Urothelium cell line (cell line): ENCODE measurements at places on chromosomes 7 and 10.

GRCh38 chr7:142745745-142746144, 3.5 kb upstream of the PRSS1 start:
- DNase-seq, result no peak

DNA sequence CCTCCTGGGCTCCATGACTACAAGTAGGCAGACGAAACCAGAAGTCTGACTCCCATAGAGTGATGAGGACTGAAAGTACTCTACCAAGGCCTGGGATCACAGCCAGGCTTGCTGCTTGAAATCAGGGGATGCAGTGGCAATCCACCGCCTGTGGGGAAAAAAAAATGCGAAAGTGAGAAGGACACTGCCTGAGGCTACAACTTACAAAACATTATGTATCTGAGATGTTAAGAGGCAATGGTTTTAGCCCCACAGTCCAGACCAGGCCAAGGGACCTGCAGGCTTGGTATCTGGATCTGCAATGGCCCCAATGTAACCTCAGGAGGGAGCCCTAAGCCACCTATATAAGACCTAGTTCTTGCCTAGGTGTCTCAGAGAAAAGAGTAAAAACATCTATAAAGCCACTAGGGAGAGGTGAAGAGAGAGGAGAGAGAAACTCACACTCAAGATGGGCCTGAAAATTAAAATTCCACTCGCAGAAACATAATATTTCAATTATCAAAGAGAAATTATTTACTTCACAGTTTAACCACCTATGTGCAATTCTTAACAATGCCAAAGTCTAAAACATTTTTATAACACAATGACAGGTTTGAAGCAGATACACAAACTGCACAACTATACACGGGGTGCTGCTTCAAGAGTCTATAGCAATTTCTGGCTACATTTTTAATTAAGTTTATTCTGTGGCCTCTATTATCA, 13.9 kb downstream of the DNAJC1 start:
- DNase-seq, result peak; percentile 44

DNA sequence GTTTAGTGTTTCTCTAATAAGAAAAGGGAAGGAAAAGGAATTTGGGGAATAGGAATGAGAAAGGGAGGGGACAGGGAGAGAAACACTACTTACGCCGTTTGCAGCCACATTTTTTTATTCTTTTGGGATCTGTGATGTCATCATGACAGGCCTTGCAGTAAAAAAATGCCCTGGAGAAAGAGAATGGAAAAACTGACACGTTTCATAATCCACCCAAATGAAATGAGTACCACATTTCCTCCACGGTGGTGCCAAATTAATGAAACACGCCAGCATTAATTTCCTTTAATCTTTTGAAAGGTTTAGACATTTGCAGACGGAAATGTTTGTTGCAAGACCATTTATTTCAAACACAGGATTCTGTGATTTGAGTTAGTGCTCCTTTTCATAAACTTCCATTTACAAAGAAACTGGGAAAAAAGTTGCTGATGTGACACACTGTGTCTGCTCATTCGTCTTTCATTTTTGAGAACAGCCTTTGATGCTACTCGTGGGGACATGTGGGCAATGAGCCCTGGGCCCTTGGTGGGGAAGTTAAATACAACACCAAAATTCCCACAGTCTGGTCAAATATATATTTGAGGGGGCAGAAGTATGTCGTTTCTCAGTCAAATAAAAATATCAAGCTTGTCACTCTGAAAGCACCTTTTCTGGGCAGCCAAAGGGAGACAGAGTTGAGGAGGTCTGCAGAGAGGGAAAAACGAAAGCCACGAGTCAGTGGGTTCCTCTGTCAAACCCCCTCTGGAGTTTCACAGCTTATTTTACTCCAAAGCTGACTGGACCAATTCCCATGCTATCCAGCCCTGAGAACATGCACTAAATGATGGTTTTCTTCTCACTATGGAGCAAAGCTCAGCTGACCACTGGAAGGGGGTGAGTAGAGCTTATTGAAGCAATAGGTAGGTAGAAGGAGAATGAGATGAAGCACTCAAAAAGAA, 625.5 kb downstream of the KCNMA1 start:
- no peak for DNase-seq

- DNase-seq, result no peak
Measured at GRCh38 chr7:154372011-154372601, 319.9 kb downstream of the DPP6 start.

DNA sequence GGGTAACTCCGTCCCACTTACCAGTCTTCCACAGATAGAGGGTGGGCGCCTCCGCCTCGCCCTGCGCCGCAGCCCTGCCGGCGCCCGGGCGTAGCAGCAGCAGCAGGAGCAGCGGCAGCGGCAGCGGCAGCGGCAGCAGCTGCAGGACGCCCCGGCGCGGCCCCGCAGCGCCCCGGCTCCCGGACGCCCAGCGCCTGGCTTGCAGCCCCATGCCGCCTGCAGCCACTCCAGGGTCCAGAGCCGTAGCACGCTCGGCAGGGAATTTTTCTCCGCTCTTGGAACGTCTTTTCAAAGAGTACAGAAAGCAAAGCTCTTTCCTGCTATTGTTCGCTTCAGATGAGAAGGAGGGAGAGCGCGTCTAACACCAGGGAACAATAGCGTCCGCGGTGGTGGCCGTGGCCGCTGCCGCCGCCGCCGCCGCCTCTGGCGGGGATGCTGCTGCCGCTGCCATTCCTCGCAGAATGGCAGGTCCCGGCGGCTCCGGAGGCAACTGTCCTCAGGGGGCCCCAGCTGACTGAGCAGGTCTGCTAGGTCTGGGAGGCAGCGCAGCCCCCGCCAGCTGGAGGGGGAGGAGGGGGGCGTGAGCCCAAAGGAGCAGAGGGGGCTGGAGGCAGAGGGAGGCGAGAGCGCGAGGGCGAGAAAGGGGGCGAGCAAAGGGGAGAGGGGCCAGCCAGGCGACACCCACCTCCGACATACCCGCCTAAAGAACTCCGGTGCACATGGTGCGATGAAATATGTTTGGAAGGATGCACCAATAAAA, at the start of gene THSD7A:
THSD7A (minus strand) TSS at position 463 of the 760 bp plus-strand sequence; CDS start at position 211, 252 bp downstream.
- DNase-seq, result peak; percentile 85

DNA sequence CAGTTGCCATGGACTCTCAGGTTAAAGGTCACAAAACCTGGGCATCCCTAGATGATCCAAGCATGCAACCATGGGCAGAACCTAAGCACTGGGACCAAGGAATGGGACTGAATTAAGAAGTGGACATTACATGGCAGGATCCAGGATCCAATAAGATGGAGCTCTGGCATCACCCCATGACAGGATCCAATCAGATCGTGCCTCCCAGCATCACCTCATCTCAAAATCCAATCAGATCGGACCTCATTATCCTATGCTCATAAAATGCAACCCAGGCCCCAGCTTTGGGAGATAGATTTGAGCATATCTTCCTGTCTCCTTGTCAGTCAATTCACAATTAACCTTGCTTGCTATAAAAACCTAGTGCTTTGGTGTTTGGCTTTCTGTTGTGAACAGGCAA, 616.1 kb downstream of the PARD3 start:
- DNase-seq, result no peak

DNA sequence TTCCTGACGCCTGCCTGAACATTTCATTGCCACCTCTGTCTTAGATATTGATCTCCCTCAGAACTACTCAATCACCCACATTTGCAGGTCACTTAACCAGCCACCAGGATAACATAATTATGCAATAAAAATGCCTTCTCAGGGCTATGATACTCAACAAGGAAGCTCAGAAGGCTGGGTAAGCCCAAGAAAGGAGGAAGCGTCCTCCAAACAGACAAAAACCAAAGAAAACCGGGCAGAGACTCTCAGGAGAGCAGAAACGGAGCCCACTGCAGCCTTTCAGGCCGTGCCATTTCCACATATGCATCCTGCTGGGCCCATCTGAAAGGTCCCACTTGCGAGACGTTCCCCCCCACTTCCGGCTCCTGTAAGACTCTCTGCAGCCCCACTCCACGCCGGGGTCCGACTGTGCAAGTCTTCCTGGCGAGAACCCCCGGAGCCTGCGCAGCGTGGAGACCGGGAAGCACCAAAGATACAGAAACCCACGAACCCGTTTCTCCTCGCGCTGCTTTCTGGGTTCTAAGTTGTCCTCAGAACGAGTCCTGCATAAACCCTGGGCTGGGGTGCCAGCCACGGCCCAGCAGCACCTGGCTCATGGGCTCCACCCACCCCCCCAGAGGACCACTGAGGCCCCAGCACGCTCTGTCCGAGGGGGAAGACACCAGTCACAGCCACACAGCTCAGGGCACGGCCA, 83.7 kb downstream of the DIP2C start:
- DNase-seq, result no peak

- no peak for DNase-seq
Measured at GRCh38 chr7:111873963-111874690, 311.8 kb upstream of the IMMP2L start.

- no peak for DNase-seq
Measured at GRCh38 chr7:25765110-25765655, 386.8 kb upstream of the NFE2L3 start.

GRCh38 chr10:123913688-123914268, 22.2 kb upstream of the CPXM2 start:
- DNase-seq, result no peak

DNA sequence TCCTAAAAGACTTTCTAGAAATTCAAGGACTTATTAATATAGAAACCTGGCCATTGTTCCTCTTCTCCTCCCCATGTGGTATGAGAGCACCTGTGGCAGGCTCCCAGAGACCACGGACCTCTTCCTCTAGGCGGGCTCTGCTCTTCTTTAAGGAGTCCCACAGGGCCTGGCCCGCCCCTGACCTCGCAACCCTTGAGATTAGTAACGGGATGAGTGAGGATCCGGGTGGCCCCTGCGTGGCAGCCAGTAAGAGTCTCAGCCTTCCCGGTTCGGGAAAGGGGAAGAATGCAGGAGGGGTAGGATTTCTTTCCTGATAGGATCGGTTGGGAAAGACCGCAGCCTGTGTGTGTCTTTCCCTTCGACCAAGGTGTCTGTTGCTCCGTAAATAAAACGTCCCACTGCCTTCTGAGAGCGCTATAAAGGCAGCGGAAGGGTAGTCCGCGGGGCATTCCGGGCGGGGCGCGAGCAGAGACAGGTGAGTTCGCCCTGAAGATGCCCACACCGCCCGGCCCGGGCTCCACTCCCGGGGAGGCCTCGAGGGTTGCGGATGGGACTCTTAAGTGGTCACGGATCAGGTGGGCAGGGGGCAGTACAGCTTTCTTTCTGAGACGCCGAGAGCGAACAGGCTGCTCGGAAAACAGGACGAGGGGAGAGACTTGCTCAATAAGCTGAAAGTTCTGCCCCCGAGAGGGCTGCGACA, at the start of gene SLC26A4:
SLC26A4 (plus strand) TSS at position 448 of the 700 bp plus-strand sequence. CDS start 814 bp downstream, outside the sequence.
- no peak for DNase-seq

DNA sequence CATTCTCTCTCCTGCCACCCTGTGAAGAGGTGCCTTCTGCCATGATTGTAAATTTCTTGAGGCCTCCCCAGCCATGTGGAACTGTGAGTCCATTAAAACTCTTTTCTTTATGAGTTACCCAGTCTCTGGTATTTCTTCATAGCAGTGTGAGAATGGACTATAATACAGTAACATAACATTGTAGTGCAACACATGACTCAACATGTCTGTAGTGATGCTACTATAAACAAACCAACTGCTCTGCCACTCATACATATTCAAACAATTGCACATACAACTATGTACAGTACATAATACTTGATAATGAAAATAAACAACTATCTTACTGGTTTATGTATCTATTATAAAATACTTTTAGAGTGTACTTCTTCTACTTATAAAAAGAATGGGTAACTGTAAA, 7.1 kb downstream of the ATOH7 start:
- no peak for DNase-seq

- peak; percentile 87 for DNase-seq
Measured at GRCh38 chr7:45924283-45924682, 3.2 kb upstream of the IGFBP3 start.

DNA sequence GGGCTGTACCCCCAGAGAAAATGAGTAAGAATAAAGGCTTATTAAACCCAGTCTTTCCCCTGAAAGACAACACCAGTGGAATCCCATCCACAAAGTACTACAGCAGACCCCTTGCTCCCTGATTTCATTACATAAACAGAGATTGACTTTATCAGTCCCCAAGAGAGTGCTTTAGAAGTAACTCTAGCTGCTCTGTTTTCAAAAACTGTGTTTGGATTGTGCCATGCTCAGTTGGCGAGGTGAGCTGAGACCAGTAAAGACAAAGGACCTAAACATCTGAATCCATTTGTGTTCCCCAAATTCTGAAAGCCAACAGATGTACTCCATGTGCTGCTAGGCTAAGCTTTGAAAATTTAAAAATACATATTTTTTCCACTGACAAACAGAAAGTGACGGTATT, 127.0 kb downstream of the ATE1 start:
- DNase-seq, result no peak

GRCh38 chr10:97032624-97033023, 153.1 kb downstream of the SLIT1 start:
- DNase-seq, result no peak

- no peak for DNase-seq
Measured at GRCh38 chr7:24227603-24228359, 56.2 kb upstream of the NPY start.

GRCh38 chr10:1156921-1157614, 100.9 kb downstream of the WDR37 start:
- no peak for DNase-seq

DNA sequence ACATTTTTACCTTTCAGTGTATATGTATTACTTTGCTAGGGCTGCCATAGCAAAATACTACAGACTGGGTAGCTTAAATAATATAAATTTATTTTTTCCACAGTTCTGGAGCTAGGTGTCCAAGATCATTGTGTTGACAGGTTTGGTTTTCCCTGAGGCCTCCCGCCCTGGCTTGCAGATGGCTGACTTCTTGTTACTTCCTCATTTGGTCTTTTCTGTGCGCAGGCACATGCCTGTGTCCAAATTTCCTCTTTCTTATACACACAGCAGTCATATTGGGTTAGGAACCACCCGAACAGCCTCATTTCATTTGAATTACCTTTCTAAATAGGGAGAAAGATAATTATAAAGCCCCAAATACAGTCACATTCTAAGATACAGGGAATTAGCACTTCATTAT, 521.6 kb upstream of the SORCS1 start:
- no peak for DNase-seq

DNA sequence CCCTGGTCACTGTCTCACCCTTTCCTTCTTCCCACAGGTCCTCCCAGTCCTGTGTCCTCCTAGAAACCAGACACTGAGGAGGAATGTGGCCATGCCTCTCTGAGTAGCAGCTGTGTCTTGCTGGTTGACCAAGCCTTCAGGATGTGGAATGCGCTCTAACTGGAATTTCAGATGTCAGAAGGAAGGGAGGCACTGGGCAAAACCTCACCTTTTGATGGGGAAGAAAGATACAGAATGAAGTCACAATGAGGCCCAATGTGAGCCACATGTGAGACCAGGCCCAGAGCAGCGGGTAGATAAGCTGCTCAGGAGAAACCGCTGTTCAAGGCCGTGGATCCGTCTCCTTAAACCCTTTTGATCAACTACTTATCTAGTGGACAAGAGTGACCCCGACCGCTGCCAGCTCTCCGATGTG, 54.8 kb upstream of the ECHDC3 start:
- peak; percentile 39 for DNase-seq

DNA sequence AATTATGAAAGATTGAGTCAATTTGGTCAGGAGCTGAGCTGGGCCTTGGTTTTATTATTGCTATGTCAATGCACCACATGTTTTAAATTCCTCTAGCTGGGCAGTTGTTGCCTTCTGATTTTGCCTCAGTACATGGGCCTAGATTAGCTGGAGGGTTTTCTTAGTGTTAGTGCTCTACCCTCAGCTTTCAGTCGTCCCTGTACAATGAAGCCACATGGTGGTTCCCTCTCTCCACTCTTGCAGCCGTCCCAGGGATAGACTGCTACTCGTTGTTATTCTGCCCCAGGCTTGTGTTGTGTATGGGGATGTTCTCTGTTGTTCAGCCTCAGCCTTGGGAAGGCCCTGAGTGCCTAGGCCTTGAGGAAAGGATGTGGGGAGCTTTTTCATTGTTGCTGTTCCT, 37.0 kb downstream of the NHLRC2 start:
- no peak for DNase-seq

- no peak for DNase-seq
Measured at GRCh38 chr10:32971536-32972091, 13.6 kb upstream of the ITGB1 start.
